Left colon (tissue), 2 donors: ENCODE measurements at places on chromosomes 7 and 10.
A peak's percentile ranks its signal among the peaks of the same experiment; 100 is the strongest.

DNA sequence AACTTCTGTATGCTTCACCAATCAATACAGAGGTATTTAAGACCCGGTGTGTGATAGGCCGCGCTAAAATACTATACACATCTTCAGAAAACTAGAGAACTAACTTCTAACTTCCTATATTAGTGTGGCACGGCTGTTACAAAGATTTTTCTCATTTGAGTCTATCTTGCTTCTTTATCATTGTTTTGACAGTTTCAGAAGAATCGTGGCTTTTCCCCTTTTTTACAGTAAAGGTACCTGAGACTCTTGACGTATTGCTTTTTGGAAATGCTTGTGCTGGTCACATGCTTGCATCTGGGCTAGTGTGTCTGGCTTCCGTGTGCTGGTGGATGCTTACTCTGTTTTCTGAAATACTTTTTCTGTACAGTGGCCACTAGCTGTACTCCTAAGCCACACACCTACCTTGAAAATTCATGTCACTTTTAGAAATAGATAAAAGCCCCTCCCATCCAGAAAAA, 12.7 kb downstream of the IKZF1 start:
- no peak for DNase-seq

GRCh38 chr7:22765609-22766008, 38.6 kb downstream of the IL6 start:
- DNase-seq: no peak

DNA sequence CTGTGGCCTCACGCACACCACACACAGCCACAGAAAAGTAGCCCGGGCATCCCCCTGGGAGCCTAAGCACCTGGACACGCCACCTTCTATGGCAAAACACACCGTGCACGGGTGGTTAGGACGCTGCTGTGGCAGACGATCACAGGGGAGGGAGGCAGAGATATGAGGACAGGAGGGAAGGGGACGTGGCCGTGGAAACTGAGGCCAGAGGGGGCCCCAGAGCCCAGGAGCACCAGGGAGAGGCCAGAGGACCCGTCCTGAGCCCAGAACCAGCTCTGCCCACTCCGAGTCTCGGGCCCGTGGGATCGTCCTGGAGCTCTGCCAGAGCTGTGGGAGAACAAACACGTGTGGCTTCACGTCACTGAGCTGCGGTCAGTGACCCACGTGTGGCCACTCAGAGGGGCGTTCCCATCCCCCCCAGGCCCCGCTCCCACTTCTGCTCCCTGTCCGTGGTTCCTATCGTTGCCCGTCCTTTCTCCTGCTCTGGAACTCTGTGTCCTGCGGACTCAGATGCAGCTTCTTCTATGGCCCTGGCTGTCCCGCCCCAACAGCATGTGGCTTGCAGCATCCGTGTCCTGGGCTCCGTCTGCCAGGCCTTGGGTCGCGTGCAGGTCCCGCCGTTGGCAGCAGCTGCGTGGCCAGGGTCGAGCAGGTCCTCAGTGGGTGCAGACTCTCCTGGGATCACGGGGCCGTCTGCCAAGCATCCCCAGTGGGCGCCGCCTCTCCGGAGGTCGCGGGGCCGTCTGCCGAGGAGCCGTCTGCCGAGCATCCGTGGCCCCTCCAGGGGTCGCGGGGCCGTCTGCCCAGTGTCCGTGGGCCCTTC, 31.0 kb downstream of the GET4 start:
- peak; percentile 45 for DNase-seq

DNA sequence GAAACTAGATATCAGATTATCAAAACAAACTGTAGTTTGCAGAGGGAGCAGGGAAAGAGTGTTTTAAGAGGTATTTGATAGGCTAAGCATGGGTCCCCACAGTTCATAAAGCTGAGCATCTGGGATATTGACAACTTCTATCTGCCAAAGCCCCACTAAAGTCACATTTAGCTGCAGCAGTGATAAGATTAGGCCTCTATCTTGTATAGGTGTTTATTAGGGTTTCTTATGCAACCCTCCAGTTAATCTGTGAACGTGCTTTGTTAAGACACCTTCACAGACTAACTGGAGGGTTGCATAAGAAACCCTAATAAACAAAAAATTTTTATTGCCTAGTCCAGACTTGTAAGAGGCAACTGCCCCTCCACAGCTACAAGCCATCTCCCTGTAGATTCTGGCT, 78.0 kb downstream of the CYP51A1 start:
- DNase-seq: no peak

DNA sequence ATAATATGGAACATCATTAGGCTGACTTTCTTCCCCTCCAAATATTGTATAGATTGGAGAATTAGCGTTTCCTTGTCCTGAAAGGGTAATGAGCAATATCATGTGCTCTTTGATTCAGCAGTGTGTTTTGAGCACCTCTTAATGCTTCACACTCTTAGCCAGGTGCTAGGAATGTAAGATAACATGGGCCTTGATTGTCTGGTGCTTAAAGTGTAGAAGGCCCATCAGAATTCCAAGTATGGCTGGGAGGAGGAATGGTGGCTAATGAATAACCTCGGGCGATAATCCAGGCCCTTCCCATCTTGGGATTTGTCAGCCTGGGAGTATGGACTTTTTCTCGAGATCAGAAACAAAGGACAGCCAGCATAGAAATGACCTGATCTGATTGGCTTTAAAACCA, 8.6 kb downstream of the TSPAN13 start:
- no peak for DNase-seq

GRCh38 chr10:126646110-126646509, 24.4 kb downstream of the C10orf90 start:
- no peak for DNase-seq

DNA sequence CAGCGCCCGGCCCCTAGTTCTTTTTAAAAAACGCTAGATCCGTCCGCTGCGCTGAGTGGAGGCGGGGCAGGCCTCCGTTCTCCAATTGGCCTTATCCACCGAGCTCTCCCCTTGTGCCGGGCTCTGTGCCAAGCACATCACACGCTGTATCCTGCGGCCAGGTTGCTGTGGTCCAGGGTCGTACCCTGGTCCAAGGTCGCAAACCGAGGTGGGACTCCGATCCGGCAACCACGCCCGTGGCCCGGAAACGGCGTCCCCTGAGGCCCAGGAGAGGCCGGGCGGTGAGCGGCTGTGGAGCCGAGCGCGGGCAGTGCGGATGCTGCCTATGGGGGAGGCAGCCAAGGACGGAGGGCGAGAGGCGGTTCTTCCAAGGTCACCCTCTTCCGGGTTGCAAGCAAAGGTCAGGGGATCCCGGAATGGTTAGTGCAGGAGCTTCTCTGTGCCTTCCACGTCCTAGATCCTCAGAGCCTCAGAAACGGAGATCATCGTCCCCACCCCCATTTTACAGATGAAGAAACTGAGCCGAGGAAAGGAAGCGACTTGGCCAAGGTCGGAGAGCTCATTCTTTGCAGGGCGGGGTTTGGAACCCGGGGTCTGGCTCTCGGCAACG, 72.4 kb upstream of the LRRC4 start:
- peak; percentile 29 for DNase-seq

- no peak for DNase-seq
Observed at GRCh38 chr7:36630112-36630650, 94.1 kb downstream of the AOAH start.

DNA sequence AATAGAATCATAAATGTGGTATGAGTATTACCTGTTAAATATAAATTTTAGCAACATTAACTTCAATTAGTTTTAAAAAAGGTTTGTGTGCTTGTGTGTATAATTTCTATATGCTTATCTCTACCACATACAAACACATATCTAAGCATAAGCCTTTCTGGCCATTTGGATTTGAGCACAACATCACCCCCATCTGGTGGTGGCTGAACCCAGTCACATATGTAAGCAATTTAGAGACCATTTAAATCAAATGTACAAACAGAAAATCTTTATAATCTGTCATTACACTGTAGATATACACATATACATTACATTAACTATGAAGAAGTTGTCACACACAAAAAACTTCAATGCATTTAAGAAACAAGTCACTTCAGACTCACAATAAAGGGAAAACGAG, 31.7 kb downstream of the GPR22 start:
- DNase-seq: no peak

DNA sequence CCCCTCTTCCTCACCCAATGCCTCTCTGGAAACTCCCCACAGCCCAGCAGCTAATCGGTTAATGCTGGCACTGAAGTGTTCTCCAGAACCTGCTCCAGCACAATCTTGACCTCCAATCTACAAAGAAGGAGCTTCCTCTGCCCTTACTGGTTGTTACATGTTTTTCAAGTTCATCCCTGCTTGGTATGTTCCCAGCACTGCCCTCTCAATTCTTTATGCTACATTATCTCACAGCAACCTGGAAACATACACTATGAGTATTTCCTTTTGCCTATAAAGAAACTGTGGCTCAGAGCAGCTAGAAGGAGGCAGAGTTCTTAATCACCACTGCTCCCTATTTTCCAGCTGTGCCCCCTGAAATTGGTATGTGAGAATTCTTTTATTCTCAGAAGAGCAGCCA, 84.1 kb upstream of the KMT2E start:
- no peak for DNase-seq

GRCh38 chr7:2445898-2446555, 30.2 kb downstream of the GRIFIN start:
- DNase-seq: no peak

- DNase-seq: no peak
Observed at GRCh38 chr7:111083413-111083812, 7.5 kb upstream of the LRRN3 start.

- DNase-seq: no peak
Observed at GRCh38 chr10:48481385-48481784, 123.5 kb downstream of the ARHGAP22 start.

DNA sequence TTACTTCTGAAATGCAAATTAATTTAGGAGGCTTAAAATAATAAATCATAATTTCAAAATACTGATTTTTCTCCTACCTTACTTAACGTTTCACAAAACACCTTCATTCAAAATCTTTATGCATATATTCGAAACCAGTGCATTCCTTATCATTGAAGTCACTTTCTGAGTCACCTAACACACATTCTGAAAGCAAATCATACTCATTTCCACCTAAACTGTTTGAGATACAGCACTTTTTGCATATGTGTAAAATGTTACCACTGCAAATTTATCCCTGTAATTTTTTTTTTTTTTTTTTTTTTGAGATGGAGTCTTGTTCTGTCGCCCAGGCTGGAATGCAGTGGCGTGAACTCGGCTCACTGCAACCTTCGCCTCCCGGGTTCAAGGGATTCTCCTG, 15.7 kb downstream of the PPP3CB start:
- no peak for DNase-seq

- no peak for DNase-seq
Observed at GRCh38 chr10:17561111-17561510, 56.1 kb downstream of the HACD1 start.

DNA sequence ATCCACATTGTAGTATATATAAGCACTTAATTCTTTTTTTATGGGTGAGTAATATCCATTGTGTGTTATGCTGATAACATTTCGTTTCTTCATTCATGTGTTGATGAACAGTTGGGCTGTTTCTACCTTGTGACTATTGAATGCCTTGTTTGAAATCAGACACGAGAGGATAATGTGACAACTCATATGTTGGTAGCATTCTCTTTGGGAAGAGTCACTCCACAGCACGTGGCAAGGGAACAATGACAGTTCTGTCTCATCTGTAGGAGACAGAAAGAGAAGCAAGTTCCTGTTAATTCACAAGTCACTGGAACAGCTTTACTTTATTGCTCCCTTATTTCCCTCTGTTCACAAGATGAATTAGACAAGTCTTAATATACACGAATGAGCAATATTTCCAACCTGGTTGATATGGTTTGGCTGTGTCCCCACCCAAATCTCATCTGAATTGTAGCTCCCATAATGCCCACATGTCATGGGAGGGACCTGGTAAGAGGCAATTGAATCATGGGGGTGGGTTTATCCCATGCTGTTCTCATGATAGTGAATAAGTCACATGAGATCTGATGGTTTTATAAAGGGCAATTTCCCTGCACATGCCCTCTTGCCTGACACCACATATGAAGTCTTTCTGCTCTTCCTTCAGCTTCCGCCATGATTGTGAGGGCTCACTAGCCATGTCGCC, 125.3 kb downstream of the SEC23IP start:
- no peak for DNase-seq

DNA sequence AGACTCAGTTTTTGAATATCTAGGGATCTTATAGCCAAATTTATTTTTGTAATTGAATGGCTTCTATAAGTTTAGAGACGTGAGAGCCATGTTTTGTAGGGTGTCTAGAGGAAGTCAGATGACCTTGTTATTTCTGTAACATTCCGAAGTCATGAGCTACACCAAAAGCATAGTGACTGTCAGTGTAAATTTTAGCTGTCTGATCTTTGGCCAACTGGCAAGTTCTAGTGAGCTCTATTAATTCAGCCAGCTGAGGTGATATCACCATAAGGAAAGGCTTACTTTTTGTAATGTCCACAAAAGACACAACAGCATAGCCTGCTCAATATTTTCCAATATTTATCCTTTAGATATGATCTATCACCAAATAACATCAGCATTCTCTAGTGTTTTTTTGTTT, 9.9 kb upstream of the NT5C3A start:
- no peak for DNase-seq

DNA sequence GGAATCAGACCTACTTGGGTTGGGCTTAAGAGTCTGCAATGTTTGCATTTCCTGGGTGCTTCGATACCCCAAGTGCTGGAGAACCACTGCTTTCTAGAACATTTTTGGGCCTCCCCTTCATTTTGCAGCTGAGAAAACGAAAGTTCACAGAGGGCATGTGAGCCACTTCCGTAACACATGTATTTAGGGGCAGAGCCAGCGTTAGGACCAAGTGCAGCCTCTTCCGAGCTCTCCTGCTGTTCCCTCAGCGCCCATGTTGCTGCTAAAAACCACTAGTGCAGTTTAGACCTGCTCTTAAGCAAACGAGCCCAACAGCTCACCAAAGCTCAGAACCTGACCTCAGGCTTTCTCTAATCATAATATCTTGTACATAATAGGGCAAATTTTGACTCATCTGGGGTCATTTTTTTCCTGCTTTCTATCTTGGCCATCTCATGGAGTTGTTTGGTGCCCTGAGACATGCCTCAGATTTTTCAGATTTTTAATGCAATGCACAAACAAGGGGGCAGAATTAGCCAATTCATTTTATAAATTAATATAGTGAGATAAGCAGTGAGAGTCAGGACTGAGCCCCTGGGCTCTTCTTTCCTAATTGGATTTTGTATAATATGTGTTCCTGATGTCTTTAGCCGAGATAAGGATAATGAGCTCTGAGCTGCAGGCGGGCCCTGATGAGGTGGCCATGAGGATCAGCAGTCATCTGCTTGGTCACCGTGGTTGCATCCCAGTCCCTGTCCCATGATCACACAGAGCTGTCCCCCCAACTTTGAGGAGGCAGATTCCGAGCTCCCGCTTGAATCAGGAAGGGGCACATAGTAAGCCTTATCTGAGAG, 12.9 kb downstream of the BAG3 start:
- DNase-seq: no peak

DNA sequence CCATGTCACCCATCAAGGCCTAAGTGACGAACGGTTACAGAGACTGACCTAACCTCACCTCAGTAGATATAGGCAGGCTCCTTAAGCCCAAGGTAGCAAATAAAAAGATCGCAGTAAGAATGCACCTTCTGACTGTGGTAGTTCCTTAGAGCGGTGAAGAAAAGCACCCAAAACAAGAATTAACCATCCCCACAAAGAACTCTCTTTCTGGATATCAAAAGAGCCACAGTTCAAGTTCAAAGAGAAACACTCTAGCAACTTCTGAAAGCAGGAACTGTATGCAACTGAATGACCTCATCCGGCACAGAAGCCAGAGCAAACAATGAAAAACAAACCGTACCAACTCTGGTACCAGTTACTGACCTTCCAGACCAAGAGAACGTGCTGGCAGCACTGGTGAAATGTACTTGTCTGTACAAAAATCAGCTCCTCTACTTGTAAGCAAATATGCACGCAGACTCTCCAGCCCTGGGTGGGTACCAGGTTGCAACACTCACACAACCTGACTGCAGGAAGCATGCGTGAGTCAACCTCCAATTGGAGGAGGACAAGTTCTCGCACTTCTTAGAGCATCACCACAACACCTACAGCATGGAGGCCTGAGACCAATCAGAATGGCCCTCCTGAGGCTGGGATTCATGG, 202.7 kb downstream of the FAM107B start:
- no peak for DNase-seq
